ENCODE measurements at places on chromosomes 4 and X.
A peak's percentile ranks its signal among the peaks of the same experiment; 100 is the strongest.

DNA sequence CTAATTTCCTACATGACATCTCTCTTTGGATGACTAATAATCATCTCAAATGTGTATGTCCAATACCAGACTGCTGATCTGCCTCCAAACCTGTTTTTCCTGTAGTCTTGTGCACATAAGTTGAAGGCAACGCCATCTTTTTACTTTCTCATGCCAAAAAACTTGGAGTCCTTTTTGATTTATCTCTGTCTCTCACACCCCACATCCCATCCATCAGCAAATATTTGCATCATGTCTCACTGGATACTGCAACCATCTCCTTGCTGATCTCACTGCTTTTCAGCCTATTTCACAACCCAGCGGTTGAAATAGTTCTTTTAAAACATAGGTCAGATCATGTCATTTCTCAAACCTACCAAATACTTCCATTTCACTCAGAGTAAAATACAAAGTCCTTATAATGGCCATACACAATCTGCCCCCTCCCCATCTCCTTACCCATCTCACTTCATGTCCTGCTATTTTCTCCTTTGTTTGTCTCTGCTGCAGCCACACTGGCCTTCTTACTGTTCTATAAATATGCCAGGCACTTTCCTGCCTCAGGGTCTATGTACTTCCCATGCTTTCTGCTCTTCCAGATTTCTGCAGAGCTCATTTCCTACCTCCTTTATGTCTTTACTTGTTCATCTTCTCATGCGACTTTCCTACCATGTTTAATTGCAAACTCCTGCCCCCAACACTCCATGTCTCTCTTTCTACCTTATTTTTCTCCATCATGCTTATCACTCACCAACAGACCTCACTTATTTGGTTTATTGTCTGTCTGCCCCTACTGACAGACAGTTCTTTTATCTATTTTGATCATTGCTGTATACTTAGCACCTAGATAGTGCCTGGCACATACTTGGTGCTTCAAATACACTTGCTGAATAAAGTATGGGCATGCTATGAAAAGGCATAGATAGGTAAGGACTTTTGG is 98.8 kb downstream of the ANXA3 start:
- peak; percentile 88 for DNase-seq

DNA sequence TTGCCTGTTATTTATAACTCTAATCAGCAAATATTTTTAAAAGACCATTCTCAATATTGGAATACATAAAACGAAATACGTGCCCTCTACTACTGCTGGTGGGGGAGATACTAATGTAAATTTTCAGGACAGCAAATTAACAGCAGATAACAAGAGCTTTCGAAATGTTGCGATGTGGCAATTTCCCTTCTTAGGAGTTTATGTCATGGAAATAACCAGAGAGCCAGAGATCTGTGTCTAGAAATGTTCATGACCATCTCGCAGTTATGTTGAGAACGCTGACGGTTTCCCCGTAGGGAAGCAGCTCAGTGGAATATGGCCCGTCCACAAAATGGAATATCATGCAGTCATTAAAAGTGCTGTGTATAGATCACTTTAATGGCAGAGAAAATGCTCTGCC is 238.4 kb upstream of the PSAPL1 start:
- no peak for DNase-seq

DNA sequence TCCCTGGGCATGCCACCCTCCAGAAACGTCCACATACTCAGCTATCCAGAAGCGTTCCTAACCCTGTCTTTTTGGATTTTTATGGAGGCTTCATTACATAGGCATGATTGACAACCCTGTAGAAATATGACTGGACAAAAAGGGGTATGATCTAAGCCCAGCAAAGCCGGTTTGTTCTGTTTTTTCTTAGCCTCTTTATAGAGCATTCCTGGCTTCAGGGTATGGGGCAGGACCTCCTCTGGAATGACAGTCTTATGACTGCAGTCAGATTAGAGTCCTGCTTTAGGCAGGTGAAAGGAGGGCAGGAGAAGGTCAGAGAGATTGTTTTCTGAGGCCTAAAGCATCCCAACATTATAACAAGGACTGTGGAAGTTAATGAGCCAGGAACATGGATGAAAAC is 137.4 kb downstream of the DCLK2 start:
- no peak for DNase-seq

DNA sequence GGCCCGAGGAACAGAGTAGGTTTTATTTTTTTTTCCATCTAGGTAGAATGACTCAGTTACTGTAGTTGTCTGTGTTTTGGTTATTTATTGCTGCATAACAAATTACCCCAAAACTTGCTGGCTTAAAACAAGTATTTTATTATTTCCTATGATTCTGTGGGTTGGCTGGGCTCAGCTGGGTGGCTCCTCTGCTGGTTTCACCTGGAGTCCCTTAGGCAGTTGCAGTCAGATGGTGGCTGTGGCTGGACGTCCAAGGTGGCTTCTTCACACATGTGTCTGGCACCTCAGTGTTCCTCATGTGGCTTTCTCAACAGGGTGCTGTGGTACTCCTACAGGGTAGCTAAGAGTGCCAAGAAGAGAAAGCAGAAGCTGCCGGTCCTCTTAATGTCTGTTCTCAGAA is 115.8 kb downstream of the PHEX start:
- no peak for DNase-seq

DNA sequence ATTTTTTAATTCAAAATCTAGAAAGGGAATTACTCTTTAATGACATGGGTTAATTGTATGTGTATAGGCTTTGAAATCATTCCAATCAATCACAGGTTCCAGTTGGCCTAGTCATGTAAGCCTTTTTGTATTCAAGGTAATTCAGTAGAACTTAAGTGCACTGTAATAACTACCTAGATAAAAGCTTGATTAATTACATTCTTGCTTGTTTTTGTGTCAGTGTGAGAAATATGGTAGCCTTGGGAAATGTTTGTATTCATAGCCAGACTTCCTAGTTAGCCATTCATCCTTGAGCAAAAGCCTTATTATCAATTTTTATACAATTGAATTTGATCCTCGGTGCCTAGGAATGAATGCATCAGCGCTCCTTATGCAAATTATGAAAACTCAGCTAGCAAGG is 33.5 kb downstream of the TKTL2 start:
- no peak for DNase-seq

DNA sequence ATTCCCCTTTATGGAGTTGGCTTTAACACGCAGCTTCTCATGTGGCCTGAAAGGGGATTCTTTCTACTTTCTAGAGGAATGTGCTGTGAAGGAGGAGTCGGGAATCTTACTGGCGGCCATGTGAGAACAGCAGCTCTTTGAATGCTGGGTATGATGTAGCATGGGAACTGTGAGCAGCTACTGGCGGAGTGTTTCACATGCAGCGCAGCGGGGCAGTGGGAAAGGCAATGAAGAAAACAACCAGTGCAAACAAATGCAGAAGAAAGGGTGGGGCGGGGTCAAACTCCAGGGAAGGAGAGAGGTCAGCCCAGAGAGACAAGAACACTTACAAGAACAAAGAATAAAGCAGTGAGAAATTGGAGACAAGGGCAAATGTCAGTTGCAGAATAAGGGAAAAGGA is 363.8 kb upstream of the FTHL17 start:
- DNase-seq = no peak

DNA sequence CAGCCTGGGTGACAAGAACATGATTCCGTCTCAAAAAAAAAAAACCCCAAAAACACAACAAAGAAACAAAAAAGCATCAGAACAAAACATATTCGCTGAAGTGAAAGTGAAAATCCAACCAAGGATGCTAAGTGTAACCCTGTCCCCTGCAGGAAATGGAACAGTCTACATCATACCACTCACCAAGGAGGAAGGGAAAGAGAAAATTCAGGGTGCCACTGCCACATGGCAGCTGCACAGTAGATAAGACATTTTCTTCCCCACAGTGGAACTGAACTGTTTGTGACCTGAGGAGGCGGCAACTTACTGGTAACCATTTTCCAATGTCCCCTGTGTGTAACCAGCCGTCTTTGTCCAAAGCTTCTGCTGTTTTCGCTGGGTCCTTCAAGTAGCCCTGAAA is 28.2 kb upstream of the CENPU start:
- DNase-seq = no peak

- no peak for DNase-seq
These were observed 367.3 kb downstream of the CHIC1 start for GRCh38 chrX:73930300-73930699.

- DNase-seq = no peak
These were observed 1463.3 kb downstream of the C4orf33 start for GRCh38 chr4:130559268-130559667.

- peak; percentile 33 for DNase-seq
These were observed 59.2 kb downstream of the SLC7A11 start for GRCh38 chr4:138182838-138183426.

DNA sequence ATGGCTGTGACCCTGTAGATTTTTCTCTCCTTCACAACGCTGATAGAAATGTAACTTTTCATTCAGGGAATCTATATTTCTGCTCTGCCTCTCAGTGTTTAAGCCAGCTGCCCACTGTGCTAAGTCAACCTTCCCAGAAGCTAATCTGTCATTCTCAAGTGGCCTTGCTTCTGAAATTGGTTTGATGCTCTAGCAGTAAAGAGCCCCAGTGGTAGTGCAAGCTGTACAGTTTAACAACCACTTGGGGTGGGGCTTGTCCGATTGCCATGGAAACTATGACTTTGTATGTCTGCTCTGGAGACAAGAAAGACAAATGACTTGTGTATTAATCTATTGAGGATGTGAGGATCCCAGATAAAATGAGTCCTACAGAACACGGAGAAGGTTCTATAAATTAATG is 620.9 kb upstream of the GALNT7 start:
- DNase-seq = no peak

DNA sequence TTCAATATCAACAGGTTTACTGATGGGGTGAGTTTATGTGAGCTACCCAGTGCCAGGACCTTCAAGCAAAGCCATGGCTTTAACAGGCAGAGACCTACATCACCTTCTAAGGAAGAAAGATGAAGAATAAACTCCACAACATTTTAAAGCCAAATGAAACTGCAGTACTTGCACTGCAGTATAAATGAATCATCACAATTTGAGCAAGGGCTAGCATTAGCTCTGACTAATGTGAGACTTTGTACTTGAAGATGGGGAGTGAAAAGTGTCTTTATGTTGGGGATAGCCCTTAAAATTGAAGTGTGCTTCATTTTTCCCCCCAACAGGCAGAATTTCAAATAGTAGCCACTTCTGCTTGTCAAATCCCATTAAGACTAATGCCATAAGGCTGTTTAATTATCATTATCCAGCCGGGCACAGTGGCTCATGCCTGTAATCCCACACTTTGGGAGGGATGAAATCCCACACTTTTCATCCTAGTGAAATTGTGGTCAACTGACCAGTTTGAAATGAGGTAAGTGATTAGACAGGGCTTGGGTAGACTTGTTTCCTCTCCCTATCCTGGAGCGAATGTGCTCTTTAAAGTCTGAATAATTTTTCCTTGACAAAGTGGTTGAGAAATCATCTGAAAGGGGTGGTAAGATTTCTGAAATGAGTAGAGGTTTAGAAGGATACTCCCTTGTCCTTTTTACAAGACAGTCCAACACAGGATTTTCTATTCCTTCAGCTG is 27.2 kb upstream of the GPR34 start:
- no peak for DNase-seq

DNA sequence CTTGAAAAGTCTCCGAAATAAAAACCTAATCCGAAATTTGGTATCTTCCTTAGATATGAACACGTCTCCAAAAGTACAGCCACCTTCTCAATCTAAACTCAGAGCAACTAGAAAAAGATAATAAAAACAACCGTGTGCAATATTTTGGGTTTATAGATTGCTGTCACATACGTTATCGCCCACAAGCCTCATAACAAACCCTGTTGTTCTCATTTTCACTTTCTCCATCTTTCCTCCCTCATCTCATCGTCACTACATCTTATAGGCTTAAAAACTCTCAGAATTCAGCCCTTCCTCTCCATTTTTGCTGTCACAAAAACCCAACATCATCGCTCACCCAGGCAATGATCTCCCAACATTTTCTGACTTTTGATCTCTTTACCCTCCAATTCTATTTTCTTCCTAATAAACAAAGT is 448 bp upstream of the SCFD2 start:
- no peak for DNase-seq

DNA sequence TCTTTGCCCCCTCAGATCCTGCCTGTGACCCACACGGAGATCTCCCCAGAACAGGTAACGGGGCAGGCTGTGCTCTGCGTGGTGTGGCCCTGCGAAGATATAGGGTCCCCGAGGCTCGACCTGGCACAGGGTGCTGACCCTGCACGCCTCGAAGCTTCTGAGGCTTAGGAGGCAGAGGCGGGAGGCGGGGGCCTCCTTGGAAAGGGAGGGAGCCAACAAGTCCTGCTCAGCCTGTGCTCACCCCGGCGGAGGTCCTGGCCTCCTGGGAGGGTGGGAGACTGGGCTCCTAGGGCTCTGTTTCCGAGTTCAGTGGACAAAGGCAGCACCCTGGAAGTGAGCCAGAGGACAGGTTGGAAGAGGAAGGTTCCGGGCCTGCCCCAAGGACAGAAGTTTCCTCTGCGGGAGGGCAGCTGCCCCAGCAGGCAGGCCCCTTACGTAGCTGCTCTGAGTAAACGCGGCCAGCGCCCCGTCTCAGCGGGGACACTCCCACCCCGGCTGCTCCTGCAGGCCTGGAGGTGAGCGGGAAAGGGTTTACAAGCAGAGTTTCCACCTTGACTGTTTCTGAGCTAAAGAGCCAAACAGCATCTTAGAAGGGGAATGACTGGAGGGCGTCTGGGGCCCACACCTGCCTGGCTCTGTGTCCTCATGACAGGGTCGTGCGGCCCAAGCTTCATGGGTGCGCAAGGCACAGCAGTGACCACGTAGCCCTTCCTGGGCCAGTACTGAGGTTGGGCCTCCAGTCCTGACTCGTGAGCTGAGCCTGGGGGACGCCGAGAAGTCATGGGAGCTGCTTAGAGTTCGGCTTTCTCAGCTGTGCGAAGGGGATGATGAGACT is 16.1 kb downstream of the TMEM175 start:
- no peak for DNase-seq

GRCh38 chr4:7295197-7295910 is 103.0 kb downstream of the SORCS2 start:
- no peak for DNase-seq

DNA sequence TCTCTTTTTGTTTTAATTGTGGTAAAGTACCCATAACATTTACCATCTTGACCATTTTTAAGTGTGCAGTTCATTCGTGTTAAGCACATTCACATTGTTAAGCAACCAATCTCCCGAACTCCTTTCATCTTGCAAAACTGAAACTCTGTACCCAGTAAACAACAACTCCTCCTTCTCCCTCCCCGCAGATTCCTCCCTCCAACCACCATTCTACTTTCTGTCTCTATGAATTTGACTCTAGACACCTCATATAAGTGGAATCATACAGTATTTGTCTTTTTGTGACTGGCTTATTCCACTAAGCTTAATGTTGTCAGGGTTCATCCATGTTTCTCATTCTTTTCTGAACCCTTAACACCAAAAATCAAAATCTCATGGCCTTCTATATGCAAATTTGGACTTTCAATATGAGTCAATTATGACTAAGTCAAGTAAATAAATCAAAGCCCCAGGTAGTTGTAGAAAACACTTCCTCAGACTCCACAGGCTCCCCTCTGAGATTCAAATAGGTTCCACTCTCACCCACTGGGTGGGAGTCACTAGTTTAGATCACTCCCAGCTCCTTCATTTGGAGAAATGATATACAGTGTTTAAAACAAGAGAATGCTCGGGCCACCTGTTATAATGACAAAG is 9.8 kb upstream of the RTL5 start:
- no peak for DNase-seq

Data from fibroblast of skin of left quadriceps (primary cell).